ENCODE measurements at places on chromosomes 4 and X.
A peak's percentile ranks its signal among the peaks of the same experiment; 100 is the strongest.

GRCh38 chr4:61049018-61049417 lies 151.1 kb upstream of the ADGRL3 start:
- no peak for DNase-seq

DNA sequence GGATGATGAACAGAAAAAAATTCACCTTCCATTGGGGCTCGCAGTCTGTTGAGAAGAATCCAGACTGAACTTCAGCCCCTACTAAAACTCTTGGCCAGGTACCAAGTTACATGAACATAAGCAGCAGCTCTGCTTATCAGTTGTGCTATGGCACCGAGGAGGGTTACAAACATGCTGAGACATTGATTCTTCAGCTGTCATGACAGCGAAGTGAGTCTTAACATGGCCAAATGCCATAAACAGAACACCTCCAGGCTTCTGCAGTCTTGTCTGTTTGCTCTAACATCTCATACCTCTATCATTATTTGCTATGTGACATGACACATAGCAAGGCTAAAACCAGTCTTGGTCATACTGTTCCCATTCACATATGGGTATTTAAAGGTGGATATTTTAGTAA lies 521.5 kb downstream of the GRID2 start:
- DNase-seq, result no peak

DNA sequence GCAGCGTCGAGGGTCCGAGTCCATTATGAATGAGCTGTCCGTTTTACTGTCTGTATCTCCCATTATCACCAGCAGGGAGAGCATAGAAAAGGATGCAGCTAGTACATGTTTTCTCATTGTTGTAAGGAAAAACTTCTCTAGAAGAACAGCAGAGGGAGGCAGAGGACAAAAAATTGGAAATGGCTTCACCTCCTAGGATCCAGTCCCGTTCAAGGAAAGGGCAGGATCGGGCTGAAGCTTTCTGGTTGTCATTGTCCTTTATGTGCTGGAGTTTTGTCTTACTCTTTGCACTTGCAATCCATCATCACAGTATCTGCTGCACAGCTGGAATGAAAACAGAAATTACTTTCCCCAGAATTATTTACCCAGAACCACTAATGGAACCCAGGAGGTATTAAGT lies 14.7 kb downstream of the NDP start:
- peak; percentile 75 for DNase-seq

- DNase-seq, result no peak
Measured at GRCh38 chrX:22788221-22788620, 211.5 kb upstream of the DDX53 start.

DNA sequence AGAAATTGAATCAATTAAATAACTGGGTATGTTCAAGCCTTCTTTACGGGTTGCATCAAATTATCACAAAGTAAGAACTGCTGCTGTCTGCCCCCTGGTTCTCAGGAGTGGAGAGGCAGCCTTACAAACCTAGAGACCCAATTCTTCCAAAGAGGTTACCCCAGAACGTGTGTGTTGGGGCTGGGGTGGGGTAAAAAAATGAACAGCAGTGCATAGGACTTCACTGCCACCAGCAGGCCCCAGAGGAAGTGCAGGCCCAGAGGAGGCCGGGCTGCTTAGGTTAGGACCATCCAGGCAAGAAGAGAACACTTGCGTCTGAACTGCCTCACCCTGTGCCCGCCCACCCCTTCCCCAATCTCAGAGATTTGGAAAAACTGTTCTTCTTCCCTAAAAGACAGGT lies 1.5 kb upstream of the NWD2 start:
- no peak for DNase-seq

DNA sequence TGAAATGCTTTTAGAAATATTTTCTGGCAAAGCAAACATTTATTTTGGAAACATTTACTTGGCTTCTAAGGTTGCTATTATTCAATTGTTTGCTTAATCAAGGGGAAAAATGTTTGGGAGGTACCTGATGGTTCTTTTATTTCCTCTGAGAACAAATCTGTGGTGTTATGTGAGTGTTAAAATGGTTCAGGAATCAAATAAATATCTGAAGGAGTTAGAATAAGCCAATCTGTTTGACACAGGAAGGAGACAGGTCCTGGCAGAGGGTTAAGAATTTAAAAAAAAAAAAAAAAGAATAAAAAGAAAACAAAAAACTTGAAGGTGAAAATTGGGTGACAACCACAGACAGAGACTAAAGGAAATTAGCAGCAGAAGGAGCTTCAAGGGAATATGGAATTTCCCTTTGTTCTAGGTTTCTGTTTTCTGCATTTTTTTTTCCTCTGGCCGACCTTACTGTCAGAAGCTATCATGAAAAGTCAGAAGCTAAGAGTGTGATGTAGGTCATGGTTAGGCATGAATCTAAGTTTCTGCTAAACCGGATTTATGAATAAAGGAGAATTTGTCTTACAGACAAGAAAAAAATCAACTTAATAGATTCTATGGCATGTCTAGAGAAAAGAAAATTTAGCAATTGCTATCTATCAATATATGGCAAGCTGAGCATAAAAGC lies 78.6 kb upstream of the PNPLA4 start:
- no peak for DNase-seq

DNA sequence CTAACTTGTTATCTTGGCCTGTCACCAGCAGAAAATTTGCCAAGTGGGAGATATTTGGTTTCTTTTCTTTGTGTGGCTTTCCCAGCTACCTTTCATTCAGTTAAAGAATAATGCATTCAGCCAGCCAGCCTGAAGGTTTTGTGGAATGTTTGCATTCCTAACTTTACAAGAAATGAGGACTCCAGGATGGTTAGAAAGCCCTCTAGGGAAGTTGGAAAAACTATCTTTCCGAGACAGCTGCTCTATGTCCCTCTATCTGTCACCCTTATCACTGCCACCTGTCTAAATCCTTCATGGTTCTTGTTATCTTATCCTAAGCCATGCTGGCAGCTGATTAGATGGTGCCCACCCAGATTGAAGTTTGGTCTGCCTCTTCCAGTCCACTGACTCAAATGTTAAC lies 384.2 kb downstream of the SH3BGRL start:
- no peak for DNase-seq

- no peak for DNase-seq
Measured at GRCh38 chr4:10747186-10747585, 62.6 kb upstream of the CLNK start.

DNA sequence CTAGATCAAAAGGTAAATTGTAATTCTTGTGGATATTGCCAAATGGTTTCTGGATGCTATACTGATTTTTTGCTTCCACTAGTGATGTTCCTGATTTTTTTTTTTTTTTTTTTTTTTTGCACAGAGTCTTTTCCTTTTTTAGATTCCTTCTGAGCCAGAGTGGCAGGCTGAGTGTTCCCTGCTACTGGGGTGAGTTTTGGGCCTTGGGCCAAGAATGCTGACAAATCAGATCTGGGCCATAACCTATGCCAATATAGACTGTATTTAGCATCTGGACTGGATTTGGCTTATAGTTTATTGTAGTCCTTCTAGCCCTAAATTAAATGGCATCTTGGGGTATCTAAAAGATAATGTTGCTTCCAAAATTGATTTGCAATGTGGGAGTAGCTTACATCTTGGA lies 52.8 kb downstream of the REPS2 start:
- no peak for DNase-seq

- DNase-seq, result no peak
Measured at GRCh38 chr4:159416073-159416472, 313.2 kb downstream of the RAPGEF2 start.

GRCh38 chr4:5887011-5887360 lies 5.9 kb downstream of the CRMP1 start:
- DNase-seq, result no peak

GRCh38 chr4:77052352-77052751 lies 23.4 kb downstream of the CCNI start:
- DNase-seq, result peak; percentile 3

DNA sequence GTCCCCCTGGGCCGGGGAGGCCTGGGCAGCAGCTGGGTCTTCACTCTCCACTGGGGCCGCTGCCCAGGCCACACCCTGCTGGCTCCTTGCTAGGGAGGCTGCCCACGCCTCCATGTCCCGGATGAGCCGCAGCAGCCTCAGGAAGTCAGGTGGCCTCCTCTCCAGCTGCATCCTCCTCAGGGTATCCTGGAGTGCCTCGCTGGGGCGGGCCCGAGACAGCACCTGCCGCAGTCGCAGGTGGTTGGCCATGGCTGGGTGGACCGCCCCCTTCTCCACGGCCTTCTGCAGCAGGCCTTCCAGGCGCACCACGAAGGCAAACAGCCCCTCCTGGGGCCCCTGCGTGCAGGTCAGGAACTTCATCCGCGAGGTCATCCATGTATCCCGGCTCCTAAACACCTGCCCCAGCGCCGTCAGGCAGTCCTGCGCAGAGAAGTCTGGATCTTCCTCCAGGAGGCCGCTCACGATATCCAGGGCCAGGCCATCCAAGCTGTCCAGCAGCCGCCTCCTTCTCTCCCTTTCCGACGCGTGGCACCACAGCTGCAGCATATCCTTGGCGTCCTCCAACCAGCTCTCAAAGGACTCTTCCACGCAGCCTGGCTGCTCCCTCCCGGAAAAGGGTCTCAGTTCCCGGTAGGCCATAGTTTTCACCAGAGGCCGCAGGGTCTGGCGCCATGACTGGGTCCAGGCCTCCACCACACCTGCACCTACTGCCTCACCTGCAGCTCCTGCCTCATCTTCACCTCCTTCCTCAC lies 2.1 kb downstream of the PNMA6F start:
- no peak for DNase-seq
